MCF 10A (cell line): ENCODE measurements at places on chromosomes 2 and 18.

DNA sequence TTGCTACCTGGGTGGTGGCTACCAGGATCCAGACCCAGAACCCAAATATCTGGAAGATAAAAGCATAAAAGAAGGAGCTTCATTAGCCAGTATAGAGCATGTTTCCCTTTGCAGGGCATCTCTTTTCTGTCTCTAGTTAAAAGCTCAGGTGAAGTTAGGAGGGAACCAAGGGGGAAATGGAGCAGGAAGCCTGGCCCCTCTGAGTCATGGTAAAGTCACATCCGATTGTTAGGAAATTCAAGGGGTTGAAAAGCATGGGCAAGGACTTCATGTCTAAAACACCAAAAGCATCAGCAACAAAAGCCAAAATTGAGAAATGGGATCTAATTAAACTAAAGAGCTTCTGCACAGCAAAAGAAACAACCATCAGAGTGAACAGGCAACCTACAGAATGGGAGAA lies 126.9 kb downstream of the RPIA start:
- peak; percentile 43 for DNase-seq

- no peak for DNase-seq
Measured at GRCh38 chr2:241598061-241598460, 38.9 kb downstream of the THAP4 start.

GRCh38 chr2:226733189-226733858 lies 66.3 kb downstream of the IRS1 start:
- no peak for DNase-seq

GRCh38 chr2:3641181-3641580 lies 16.8 kb upstream of the ALLC start:
- DNase-seq = no peak

GRCh38 chr2:190545555-190546385 lies 11.2 kb upstream of the NEMP2 start:
- DNase-seq = no peak

DNA sequence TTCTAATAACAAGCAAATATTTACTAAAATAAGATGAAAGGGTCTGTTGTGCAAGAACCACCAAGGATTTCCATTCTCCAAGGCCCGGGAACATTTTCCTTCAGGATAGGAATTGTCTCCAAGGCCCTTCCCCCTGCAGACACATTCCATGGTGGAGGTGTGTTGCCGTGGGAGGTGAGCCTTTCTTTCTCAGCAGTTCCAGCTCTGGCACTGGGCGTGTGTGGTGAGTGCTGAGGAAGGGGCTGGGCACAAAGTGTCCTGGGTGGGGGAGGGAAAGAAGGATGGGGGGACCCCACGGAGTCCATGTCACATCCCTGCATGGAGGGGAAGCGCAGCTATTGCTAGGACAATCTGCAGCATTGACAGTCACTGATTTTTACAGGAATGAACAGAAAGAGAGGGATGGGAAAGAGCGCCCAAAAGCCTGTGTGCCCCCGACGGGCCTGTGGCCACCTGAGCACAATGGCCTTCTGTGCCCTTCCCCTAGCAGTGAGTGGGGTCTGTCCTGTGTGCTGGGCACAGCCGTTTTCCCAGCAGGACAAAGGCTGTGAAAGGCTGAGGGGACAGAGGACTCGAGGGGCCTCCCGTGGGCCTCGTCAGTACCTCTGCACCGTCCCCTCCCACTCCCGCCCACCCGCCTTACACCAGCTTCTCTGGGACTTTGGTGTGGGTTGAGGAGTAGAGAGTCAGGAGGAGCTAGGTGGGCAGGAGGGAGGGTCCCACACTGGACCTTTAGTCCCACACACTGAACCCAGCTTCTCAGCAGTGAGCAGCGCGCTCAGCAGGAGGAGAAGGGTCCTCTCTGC lies 79.8 kb downstream of the PTGR3 start:
- no peak for DNase-seq

DNA sequence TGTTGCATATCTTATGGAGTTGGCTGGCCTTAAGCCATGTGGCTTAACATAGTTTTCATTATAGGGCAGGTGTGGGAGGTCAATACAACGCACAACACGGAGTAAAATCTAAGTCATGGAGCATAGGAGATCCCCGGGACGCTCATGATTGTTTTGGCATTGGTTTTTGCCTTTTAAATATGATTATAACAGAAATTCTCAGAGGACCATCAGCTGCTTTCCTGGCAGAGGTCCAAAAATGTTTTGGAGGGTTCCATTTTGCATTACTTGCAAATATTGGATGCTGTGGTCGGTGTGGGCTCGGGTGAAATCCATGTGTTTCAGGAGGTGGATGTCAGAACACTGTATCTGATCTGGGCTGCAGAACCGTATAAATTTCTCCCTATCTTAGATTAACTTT lies 3.4 kb downstream of the NCOA1 start:
- no peak for DNase-seq

GRCh38 chr18:44944461-44944860 lies 263.8 kb downstream of the SETBP1 start:
- DNase-seq = no peak

DNA sequence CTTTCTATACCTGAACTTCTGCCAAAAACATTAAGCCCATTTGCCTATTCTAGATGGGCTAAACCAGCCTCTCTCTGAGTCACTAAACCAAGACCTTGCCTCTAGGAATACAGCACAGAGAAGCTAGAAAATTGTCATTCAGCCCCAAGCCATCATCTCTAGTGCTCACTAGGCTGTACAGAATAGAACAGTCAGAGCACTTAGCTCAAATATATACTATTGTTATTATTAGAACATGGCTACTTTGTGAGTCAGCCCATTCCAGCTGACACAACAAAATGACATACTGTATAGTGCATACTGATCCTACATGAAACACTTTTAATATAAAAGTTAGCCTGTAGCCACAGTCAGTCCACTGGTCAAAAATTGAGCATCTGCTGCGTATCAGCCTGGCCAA lies 418.8 kb downstream of the NRXN1 start:
- DNase-seq = peak; percentile 9

- no peak for DNase-seq
Measured at GRCh38 chr2:200007306-200007705, 51.9 kb downstream of the MAIP1 start.

GRCh38 chr2:37468170-37468569 lies 123.7 kb downstream of the QPCT start:
- no peak for DNase-seq

GRCh38 chr2:239275847-239276831 lies 124.7 kb downstream of the HDAC4 start:
- DNase-seq = peak; percentile 93

DNA sequence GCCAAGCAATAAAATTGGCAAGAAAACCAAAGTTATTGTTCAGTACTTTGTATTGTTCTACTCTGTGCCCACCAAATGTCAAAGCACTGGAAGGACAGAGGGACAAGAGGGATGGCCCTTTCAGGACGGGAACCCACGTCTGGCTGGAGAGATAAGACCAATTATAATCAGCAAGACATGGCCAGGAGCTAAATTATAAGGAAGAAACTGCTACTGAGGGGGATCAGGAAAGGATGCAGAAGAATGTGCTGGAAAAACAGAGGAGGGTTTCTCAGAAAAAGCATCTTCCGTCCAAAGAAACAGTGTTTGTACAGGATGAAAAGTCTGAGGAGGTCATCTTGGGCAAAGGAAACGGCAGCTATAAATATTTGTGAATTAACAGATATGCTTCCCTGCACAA lies 46.4 kb upstream of the NARS1 start:
- no peak for DNase-seq

GRCh38 chr2:168212866-168213265 lies 34.5 kb downstream of the STK39 start:
- DNase-seq = no peak

- DNase-seq = no peak
Measured at GRCh38 chr2:238968616-238969384, 120.9 kb downstream of the TWIST2 start.

DNA sequence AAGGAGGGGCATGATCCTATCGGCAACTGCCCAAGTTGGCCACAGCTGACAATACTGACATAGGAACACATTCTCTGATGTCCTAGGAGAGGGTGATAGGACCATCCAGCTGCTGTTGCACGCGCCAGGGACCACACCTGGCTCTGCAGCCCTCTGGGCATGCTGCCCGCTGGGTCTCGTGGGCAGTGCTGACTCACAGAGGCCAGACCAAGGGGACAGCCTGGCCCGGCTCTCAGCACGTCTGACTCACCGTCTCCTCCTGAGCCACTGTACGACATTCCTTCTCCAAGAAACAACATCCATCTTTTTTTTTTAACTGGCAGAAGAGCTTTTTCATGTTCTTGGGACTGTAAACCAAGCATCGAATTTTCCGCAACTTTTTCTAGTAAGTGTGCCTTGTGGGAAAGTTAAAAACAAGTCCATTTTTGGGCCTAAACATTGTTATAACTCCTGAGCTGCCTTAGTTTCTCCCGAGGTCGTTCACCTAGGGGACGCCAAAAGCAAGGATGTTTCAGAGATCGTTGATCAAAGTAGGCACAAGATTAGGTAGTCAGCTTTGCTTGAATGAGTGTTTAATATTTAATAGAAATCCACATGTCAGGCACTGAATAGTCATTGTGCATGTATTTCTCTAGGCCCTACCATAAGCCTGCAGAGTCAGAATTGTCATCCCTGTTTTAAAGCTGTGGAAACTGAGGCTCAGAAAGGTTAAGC lies 100.3 kb downstream of the TTC32 start:
- DNase-seq = peak; percentile 97

GRCh38 chr2:118845005-118845521 lies 2.4 kb downstream of the EN1 start:
- DNase-seq = no peak

GRCh38 chr18:79395761-79396404 lies at the start of gene NFATC1:
NFATC1 (plus strand) TSS chr18:79395930; CDS start chr18:79396225, 295 bp downstream.
- DNase-seq = peak; percentile 34

DNA sequence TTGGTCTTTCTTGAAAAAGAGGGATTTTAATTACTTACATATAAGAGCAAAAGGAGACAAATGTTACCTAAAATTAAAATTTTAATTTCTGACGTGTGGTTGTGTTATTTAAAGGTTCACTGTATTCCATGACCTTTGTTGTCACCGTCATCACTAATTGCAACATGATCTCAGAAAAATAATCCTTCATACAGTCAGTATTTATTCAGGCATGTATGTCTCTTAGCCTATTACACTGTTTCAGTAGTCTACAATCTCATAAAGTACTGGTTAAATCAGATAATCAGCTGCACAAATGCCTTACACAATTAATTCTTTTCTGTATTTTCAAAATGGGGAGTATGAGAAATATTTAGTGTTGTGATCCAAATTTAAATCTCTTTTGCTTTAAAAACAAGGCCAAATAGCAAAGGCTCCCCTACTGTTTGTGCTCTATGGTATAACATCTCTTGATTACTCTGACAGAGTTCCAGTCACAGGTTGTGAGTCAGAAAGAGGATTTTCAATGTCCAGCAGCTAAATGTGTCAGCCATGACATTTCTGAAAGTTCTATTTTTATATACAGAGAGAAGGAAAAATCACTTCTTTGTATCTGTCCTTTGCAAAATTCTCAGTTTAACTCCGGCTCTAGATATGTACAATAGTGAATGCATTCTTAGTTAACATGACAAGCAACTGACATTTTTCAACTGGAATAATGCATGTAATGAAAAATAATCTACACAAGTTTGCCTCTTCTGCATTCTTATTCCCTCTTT lies 184.0 kb downstream of the FIGN start:
- DNase-seq = peak; percentile 1

- DNase-seq = no peak
Measured at GRCh38 chr2:149290662-149291061, 39.7 kb upstream of the LYPD6 start.

GRCh38 chr2:8324901-8325300 lies 357.0 kb upstream of the ID2 start:
- no peak for DNase-seq

GRCh38 chr2:64189167-64189566 lies 44.9 kb upstream of the PELI1 start:
- no peak for DNase-seq

DNA sequence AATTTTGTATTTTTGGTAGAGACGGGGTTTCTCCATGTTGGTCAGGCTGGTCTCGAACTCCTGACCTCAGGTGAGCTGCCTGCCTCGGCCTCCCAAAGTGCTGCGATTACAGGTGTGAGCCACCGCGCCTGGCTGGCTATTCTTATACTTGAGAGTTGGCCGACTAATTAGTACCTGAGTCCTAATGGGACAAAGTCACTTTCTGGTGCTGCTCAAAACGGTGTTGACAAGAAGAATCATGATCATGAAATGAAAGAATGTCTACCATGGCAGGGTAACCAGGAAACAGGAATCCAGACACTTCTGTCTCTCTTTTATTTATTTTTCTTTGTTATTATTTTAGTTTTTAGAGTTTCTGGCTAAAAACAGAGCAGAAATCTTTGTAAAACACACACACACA lies 54.7 kb upstream of the RAB6D start:
- no peak for DNase-seq

- DNase-seq = no peak
Measured at GRCh38 chr2:188326669-188327301, 35.1 kb downstream of the GULP1 start.

DNA sequence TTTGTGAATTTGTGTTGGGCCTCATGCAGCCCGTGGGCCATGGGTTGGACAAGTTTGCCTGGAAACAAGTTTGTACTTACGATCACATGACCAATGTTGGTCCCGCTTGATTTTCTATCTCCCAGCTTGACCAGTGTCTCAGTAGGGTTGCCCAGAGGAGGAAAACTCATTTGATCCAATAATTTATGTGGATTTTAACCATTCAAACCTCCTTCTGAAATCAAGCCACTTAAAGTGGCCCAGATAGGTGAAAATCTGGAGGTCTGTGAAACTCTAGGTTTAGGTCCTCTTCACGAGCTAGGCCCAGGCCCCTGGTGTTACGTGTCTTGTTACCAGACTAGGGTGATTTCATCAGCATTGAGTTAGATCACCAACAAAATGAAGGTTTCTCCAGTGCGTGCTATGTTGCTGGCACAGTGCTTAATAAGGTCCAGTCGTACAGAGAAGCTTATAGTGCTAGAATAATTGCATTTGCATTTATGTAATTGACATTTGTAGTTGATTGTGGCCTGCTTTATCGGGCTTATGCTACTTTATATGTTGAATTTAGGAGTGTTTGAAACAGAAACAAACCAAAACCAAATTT lies 4.4 kb downstream of the ACTR2 start:
- peak; percentile 45 for DNase-seq

- DNase-seq = no peak
Measured at GRCh38 chr2:139773720-139774277, 993.6 kb upstream of the NXPH2 start.

GRCh38 chr18:43506935-43507334 lies 229.6 kb upstream of the SYT4 start:
- no peak for DNase-seq

DNA sequence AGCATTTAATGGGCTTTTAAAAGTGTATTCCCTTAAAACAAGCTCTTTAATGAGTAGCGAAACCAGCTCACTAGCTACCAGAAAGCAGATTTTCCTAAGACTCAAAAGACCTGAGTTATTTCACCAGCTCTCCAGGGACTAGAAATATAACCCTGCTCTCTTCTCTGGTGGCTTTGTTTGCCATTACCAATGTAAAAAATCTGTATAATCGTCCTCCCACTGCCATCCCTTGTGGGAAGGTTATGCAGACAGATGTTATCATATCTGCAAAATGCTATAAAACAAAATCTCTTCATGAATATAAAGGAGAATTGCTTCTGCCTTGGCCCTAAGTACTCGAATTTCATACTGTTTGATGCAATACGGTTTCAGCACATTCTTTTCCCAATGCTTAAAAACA lies 335.2 kb downstream of the NUP35 start:
- no peak for DNase-seq
